ENCODE measurements at places on chromosomes 1 and 21.

- DNase-seq: no peak
Observed at GRCh38 chr1:48190881-48191280, 31.6 kb upstream of the SLC5A9 start.

DNA sequence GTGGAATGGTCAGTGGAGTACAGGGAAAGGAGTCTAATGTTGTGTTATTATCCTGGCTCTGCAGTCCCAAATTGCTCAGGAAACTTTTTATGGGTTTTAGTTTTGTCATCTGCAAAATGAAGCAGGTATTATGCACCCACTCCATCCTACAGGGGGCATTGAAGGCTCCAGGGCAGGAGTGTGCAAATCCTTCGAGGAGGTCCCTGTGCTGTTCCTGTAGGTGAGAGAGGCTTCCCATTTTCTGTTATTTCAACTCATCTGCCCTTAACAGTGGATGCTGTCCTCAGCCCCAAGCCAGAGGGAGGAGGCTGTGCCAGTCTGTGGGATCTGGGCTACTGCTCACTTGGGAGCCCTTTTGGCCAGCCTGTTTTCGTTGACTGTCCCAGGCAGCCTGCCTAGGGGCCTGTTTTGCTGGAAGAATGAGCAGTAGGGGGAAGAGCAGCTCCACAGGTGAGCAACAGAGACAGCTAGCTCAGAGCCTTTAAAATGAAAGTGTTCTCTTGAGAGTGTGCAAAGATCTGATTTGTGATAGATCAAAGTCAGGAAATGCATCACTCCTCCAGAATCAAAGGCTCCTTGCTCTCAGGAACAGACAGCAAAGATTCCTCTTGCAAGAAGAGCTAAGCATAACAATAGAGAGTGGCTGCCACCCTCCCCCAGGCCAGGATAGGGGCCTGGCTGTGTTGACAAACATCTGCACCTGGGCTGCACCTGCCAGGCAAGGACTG is 317.6 kb upstream of the PROX1 start:
- DNase-seq: no peak

DNA sequence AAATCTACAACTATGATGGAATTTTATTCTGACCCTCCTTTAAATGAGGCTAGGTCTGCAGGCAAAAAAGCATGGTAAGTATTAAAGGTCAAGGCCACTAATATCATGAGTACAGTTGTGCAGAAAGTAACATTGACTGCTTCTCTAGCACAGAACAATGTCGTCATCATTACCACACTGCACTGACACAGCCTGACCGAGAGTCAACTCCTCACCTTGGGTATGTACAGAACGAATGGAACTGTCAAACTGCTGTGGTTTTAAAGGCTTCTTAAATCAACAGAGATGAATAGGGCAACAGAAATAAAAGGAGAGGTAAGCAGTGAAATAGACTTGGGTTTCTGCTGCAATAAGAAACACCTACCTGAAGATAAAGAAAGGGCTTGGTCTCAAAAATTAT is 88.8 kb downstream of the TBX15 start:
- no peak for DNase-seq

DNA sequence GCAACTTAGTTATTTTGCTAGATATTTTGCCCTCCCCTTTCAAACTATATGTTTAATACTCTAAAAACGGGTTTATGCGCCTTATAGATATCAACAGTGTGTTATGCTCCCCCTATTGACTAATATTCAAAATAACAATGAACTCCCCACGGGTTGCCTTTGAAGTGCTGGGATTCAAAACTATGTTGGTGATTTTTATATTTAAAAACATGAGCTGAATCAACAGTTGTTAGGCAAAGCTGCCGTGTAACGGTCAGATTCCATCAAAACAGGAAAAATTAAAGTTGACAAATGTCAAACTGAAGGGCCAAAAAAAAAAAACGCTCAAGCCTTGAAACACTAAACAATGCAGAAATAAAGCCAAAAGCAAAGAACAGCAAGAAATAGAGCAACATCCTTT is 2.5 kb downstream of the TGFBR3 start:
- no peak for DNase-seq

- DNase-seq: no peak
Observed at GRCh38 chr1:65896721-65897120, 104.0 kb downstream of the PDE4B start.

DNA sequence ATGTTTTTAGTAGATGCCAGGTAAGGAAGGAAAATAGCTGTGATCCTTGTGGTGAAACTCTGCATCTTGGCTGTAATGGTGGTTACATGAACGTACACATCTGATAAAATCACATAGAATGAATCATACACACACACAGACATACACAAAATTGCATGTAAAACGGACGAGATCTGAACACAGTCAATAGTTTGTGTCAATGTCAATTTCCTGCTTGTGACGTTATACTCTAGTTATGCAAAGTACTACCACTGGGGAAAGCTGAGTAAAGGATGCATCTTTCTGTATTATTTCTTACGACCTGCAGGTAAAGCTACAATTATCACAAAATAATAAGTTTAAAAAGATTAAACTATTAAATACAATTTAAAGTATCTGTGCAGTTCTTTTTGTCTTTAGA is 493.7 kb upstream of the ZP4 start:
- no peak for DNase-seq

- DNase-seq: no peak
Observed at GRCh38 chr1:59356627-59357026, 59.7 kb downstream of the FGGY start.

GRCh38 chr1:193222056-193222615 is 35.7 kb upstream of the B3GALT2 start:
- no peak for DNase-seq

GRCh38 chr1:24380508-24380907 is 33.1 kb downstream of the STPG1 start:
- DNase-seq: no peak

- no peak for DNase-seq
Observed at GRCh38 chr1:66930823-66931174, 6.0 kb downstream of the MIER1 start.

Data from activated gamma-delta T cell treated with Interleukin-2 at 50 U/mL for 16 hours (primary cell).